ENCODE measurements at places on chromosomes 1 and 21.
A peak's percentile ranks its signal among the peaks of the same experiment; 100 is the strongest.

DNA sequence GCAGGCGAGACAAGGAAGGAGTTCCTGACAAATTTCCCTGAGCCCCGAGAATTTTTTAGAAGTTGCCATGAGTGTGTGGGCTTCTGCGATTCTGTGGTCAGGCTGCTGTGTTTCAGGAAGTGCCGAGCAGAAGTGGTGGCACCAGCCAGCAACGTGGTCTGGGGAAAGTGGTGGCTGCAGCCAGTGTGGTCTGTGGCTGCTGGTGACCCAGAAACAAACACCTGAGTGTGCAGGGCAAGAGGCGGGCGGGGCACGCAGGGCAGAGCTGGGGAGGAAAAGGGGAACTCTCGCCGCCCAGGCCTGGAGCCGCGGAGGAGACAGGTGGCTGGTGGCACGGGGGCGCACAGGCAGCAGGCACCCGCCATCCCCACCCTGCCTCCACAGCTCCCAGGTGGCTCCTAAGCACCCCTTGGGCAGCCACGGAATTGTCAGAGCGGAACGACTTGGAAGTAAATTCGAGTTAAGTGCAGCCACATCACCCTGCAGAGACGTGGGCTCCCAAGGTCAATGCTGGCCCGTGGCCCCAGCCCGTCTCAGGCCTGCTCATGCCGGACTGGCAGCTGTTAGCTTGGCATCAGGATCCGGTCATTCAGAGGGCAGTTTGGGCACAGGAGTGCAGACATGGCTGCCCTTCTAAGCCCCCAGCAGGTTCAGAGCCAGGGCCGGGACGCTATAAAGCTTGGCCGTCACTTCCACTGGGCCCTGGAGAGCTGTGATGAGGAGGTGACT is 25.1 kb downstream of the PRDM16 start:
- no peak for DNase-seq

DNA sequence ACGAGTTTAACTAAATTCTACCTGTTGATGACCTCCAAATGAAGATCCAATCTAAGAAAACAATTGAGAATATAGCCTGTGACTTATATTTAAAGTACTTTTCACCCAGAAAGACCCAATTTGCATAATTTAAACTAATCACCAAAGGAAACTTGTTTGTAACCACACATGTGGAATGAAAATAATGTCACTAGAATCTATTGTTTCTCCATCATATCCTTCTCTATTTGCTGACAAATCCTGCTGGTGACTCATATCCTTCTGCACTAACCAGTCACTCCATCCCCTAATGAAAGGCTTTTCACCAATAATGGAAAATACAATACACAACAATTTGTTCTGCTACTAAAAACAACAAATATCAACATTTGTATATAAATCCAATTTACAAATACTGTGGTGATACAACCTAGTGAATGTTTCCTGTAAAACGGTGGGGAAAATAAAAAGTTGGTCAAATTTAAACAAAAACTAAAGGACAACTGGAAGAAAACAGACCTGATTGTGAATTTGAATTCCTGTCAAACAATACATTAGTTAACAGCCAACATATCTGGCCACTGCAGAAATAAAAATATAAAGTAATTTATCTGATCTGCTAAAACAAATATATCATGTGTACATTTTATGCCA is 6.5 kb downstream of the PTP4A2 start:
- no peak for DNase-seq

DNA sequence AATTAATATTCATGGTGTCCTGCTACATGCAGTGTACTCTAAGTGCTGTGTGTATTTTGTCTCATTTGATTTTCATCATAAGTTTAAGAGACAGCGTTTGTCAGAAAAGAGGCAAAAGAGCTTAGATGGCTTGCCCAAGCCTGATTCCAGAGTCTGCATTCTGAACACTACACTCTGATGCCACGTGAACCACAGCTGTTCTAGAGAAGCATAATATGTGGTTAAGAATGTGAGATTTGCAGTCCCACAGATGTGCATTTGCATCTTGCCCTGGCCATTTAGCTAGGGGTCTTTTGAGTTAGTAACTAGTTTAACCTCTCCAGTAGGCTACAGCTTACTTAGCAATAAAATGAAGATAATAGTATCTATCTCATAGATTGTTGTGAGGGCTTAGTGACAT is 9.2 kb upstream of the GADD45A start:
- DNase-seq = peak; percentile 14

- DNase-seq = peak; percentile 6
These were observed 261.3 kb upstream of the ESRRG start for GRCh38 chr1:216984536-216984935.

DNA sequence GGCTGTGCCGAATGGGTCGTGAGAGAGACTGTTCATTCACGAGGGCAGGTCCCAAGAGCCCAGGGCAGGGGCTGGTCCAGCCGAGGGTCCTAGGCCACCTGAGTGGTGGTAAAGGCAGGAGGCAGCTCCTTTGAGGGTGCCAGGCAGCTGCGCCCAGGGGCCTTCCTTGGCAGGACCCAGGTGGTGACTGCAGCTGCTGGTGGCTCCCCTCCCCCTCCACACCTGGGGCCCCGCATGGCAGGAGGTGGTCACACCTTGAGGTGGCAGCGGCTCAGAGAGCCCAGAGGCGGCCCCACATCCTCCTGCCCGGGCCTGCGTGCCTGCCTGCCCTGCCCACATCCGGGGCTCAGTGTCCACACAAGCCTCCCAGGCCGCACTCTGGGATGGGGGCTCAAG is 9.8 kb upstream of the PLCH2 start:
- DNase-seq = no peak

DNA sequence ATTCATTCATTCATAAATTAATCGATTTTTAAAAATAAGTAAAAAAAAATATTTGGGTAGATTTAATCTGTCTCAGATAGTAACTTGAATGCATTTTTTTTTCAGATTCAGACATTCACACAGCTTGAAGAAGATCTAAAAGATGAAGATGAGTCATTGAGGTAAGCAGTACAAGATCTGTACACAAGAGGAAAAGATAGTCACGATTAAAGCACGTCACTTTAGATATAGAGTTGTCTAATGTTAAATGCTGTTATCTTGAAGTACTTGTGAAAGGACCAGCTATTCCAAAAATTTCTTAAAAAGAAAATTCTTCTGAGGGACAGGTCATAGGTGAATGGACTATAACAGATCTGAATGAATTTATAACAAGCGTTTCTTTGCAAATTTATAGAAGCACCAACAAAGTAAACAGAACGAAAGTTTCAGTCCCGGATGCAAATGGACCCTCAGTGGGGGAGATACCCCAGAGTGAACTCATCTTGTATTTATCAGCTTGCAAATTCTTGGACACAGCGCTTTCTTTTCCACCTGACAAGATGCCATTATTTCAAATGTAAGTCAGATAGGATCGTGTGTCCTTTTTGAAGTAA is 31.2 kb upstream of the MORC3 start:
- DNase-seq = no peak

- DNase-seq = no peak
These were observed 276.0 kb downstream of the MRPL39 start for GRCh38 chr21:25331286-25331685.

GRCh38 chr21:25583370-25584130 is 23.7 kb downstream of the MRPL39 start:
- no peak for DNase-seq

DNA sequence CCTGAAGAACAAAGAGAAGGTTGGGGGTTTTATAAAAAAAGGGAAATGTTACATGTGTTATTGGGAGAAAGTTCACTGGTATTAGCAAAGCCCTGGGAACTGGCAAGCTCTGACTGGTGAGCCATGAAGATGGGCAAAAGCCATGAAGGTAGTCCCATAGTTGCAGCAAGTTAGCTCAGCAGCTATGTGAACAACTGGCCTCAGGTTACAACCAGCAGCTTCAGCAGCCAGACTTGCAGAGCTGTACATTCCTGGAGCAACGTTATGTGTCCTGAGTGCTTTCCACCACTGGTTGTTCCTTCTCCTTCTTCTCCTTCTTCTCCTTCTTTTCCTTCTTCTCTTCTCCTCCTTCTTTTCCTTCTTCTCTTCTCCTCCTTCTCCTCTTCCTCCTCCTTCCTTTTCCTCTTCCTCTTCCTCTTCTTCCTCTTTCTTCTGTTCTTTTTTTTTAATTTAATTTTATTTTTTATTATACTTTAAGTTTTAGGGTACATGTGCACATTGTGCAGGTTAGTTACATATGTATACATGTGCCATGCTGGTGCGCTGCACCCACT is 56.1 kb upstream of the TLR5 start:
- no peak for DNase-seq

- DNase-seq = no peak
These were observed 26.5 kb downstream of the BCL9 start for GRCh38 chr1:147567594-147568381.

DNA sequence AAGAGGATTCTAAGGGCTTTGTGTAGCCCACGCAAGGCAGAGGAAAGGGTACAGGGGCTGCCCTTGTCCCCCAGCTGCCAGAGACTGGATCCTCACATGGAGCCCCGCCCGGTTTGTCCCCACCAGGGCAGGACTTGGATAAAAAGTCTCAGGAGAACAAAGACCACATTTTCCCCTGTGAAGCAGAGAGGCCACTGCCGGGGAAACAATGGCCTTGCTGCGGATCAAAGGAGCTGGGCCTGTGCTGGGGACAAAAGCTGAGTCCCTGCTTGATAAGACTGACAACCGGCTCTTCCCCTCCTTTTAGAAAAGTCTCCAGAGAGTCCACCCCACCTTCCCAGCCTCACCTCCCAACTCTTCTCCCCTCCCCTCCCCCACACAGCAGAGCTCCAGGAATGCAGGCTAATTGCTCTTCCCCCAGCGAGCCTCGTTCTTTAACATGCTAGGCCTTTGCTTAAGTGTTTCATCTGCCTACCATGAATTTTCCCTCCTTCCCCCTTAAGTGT is 142.4 kb downstream of the PLPP3 start:
- DNase-seq = no peak

- DNase-seq = no peak
These were observed 40.8 kb upstream of the ACOT11 start for GRCh38 chr1:54507033-54507870.

- no peak for DNase-seq
These were observed 12.8 kb upstream of the TMPRSS2 start for GRCh38 chr21:41520560-41521442.

DNA sequence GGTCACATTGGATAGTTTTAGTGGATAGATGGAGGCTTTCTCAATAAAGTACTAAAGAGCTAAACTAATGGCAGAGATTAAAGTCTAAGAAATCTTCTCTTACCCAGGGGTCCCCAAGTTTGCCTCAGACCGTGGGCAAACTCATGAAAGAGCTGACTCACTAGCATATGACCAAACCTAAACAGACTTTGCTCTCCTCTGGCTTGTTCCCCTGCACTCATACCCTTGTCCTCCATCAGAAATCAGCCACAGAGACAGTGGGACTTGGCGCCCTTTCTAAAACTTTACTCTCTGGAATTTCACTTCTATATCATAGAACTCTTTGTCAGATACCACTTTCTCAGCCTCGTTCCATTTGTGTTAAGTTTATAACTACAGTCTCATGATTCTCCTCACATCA is 17.0 kb upstream of the HSD3B2 start:
- DNase-seq = no peak

DNA sequence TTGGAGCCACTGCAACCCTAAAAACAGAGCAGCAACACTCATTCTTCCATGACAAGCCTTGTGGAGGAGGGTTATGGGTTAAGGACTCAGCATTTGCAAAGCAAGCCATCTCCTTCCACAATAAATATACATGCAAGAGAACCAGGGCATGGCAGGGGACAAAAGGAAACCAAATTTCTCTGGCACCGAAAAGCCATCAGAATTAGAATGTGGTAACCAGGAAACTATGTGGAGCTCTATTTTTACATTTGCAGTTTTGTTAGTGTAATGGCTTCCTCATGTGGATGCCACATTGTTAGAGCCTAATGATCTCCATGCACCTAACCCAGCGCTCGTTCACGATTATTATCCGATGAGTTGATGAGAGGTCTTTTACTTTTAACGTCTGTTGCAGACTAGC is 91.7 kb downstream of the NAV1 start:
- DNase-seq = no peak

DNA sequence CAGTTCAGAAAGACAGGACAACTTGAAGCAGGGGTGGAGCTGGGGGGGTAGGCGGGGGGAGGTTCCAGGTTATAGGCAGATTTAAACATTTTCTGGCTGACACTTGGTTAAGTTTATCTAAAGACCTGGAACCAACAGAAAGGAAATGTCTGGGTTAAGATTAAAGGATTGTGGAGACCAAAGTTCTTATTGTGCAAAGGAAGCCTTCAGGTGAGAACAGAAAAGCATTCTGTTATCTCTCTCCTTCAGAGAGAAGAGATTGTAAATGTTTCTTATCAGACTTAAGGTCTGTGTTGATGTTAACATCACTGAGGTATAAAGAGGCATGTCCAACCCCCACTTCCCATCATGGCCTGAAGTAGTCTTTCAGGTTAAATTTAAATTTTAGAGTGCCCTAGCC is 3.7 kb upstream of the ACADM start:
- DNase-seq = no peak

GRCh38 chr1:34450325-34450724 is 273.6 kb downstream of the C1orf94 start:
- DNase-seq = no peak

DNA sequence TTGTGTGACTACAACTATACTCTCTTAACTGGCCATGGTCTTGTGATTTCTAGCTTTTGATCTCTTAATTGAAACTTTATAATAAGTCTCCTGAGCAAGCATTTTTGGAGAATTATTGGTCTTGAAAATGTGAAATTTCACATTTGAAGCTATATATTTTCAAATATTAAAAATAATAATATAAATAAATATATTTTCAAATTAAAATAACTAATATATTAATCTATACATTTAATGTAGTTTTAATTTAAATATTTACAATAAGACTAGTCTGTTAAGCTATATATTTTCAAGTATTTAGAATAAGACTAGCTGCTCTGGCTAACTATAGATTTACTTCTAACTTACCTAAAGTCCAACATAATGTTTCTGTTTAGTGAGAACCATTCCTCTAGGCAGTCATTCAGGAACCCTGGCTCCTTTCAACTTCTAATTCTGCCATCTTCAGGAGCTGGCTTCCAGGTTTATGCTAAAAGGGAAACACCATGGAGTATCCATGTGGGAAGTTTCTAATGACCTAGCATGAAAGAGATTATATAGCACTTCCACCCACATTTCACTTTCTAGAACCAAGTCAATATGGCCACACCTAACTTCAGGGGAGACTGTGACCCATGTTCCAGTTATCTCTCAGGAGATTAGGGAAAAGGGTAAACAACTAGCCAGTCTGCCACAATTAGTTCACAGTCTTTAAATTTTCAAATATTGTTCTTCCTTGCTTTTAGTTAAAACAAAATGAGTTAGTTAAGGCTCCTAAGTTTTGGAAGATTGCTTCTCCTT is 31.9 kb upstream of the TSHB start:
- no peak for DNase-seq

DNA sequence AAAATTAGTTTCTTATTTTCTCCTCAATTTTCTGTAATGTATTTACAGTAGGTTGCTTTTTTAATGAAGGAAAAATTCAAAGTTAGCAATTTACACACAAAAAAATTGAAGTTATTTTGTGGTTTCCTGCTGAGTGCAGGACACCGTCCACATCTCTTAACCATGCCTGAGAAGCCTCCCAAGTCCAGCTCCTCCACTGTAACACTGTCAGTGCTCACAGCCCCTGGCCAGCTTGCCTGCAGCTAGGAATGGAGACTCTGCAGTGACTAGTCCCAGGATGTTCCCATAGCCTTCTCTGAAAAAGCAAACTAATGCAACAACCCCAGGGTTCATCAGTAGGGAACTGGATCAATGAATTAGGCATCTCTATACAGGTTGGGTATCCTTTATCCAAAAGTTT is 3.5 kb downstream of the A3GALT2 start:
- no peak for DNase-seq

GRCh38 chr1:79633456-79633855 is 626.9 kb upstream of the ADGRL4 start:
- no peak for DNase-seq

- DNase-seq = no peak
These were observed 263.7 kb downstream of the TNR start for GRCh38 chr1:175479521-175480342.
